Activated CD8-positive, alpha-beta T cell treated with anti-CD3 and anti-CD28 coated beads, Interleukin-2, amount 10 ng/mL, durations not matched to agents 7 days and 5 days (primary cell): ENCODE measurements at places on chromosomes 1 and 21. TPM values are rescaled to one million over a fixed set of nuclear protein-coding genes. Genes with fewer than 3 reads are reported as not detected.
A peak's percentile ranks its signal among the peaks of the same experiment; 100 is the strongest.

DNA sequence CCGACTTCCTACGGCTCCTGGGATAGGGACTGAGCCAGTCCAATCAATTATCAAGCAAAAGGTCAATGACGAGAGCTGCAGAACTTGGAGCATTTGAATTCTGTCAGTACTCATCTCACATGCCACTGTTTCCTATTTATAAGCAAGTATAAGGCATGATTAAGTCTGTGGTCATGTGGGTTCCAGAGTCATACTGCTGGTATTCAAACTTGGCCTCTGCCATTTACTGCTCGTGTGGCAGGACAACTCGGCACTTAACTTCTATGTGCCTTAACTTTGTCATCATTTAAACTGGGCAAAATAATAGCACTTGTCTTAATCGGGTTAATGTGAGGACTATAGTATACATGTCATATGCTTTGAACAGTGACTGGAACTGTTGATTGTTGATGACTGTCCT lies 44.9 kb upstream of the TNFSF18 start:
- no peak overlapping the region for H3K27ac ChIP-seq
- no peaks in the 10 kb centered on the region for H3K4me1 ChIP-seq
- peaks cover 3% of the 10 kb centered on the region for H3K27me3 ChIP-seq
- no peak for DNase-seq

DNA sequence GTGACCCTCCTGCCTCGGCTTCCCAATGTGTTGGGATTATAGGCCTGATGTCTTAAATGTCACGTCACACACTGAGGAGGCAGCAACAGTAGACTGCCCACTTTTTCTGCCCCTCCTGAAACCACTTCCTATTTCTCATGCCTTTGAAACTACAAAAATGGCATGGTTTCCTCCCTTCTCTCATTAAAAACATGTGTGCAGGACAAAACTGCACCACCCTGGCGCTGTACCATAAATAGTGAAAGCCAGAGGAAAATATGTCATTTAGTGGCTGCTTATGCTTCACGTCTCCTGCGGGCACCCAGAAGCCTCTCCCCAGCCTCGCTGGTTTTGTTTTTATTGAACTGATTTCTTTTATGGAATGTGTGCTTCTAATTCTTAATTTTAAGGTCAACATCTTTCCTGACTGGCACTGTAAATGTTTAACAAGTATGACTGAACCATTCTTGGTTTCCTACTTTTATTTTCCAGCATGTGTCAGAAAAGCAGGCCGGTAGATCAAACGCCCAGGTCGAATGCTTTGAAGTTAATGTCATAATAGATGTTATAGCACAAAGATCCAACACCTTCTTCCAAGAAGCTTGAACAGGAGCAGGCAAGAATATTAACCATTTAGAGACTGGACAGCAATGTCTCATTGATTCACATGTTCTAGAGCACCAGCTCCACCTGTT lies 59.6 kb upstream of the C1orf87 start:
- H3K4me1 ChIP-seq = peaks cover 6% of the 10 kb centered on the region
- no peaks in the 10 kb centered on the region for H3K36me3 ChIP-seq
- no peak overlapping the region for H3K4me3 ChIP-seq
- no peak overlapping the region for H3K27ac ChIP-seq

GRCh38 chr1:156896490-156897033 lies 3.0 kb downstream of the PEAR1 start:
- H3K27me3 ChIP-seq = peaks cover 39% of the 10 kb centered on the region
- no peaks in the 10 kb centered on the region for H3K36me3 ChIP-seq
- H3K27ac ChIP-seq = peak overlapping the region; percentile 39
- no peak overlapping the region for H3K4me3 ChIP-seq

Gene MRPL37
- total RNA-seq = 115 TPM

- H3K36me3 ChIP-seq = no peaks in the 10 kb centered on the region
- H3K4me1 ChIP-seq = peaks cover 4% of the 10 kb centered on the region
- H3K4me3 ChIP-seq = no peak overlapping the region
- no peak overlapping the region for H3K27ac ChIP-seq
Measured at GRCh38 chr1:211653959-211654496, 21.4 kb downstream of the NEK2 start.

- no peaks in the 10 kb centered on the region for H3K4me1 ChIP-seq
- no peak overlapping the region for H3K27ac ChIP-seq
- H3K36me3 ChIP-seq = no peaks in the 10 kb centered on the region
- H3K27me3 ChIP-seq = peaks cover 6% of the 10 kb centered on the region
Measured at GRCh38 chr1:171472183-171472647, 13.1 kb upstream of the PRRC2C start.

Gene ESRRG
- total RNA-seq = not detected

DNA sequence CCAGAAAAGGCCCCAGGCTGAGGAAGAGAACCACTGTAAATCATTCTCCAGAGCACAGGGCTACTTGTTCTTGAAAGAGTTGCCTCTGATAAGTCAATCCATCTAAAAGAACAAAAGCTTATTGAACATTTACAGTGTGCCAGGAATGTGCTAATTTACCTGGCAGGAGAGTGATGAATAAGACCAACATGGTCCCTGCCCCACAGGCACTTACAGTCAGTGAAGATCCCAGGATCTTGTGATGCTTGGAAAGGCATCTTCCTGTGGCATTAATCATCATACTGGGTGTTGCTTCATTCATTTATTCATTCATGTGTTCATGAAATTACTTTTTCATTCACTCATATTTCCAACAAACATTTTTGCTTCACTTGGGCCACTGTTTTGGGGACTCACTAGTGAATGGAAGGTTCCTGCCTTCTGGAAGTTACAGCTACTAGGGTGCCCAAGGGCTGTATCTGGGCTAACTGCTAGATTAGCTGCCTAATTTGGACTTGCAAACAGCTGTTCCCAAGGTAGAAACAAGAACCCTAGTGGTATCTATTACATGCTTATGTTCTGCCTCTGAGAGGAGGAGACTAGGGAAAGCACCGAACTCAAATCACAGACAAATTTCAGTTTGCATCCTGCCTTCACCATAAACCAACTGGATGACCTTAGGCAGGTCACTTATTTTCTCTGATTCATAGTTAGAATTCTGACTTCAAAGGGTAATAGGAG lies 133.5 kb downstream of the CLIC6 start:
- peaks cover 17% of the 10 kb centered on the region for H3K36me3 ChIP-seq
- DNase-seq = no peak
- H3K4me3 ChIP-seq = no peak overlapping the region
- peaks cover 17% of the 10 kb centered on the region for H3K4me1 ChIP-seq

- no peak overlapping the region for H3K27ac ChIP-seq
- DNase-seq = no peak
- no peak overlapping the region for H3K4me3 ChIP-seq
- peaks cover 38% of the 10 kb centered on the region for H3K27me3 ChIP-seq
- peaks cover 33% of the 10 kb centered on the region for H3K4me1 ChIP-seq
- no peaks in the 10 kb centered on the region for H3K36me3 ChIP-seq
Measured at GRCh38 chr1:161502641-161503393, 2.4 kb upstream of the FCGR2A start.

DNA sequence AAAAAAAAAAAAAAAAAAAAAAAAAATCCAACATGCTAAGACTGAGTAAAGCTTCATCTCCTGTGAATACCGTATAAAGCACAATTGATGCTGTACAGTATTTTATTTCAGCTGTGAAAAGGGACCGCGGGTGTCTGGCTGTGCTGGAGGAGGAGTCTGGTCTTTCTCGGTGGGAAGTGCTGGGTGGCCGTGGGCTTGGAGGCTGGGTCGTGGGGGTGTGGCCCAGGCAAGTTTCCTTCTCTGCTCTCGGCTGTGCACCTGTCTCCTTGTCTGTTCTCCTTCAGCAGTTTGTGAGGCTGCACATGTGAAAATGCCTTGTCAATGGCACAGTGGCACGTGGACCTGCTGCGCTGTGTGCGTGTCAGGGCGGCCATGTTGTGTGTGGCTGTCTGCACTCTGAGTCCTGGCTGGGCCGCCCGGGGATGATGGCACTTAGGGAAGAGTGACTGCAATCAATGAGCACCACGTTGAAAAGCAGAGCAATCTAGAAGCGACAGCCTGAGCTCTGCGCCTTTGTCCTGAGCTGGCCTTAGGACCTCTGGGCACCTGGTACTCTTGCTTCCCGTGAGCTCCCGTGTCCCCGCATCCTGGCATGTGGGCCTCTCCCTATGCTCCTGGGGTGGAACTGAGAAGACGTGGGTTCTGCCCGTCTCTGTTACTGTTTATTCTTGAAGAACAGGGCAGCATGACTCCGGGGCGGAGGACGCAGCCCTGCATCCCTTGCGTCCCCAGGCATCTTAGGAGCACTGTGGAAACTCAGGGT lies 14.5 kb downstream of the AGPAT3 start:
- DNase-seq = no peak
- H3K36me3 ChIP-seq = peaks cover 27% of the 10 kb centered on the region
- no peaks in the 10 kb centered on the region for H3K27me3 ChIP-seq
- H3K27ac ChIP-seq = peak overlapping the region; percentile 11
- no peak overlapping the region for H3K4me3 ChIP-seq
- H3K4me1 ChIP-seq = peaks cover 53% of the 10 kb centered on the region

Gene RNU1-2
- total RNA-seq = 2,232 TPM

DNA sequence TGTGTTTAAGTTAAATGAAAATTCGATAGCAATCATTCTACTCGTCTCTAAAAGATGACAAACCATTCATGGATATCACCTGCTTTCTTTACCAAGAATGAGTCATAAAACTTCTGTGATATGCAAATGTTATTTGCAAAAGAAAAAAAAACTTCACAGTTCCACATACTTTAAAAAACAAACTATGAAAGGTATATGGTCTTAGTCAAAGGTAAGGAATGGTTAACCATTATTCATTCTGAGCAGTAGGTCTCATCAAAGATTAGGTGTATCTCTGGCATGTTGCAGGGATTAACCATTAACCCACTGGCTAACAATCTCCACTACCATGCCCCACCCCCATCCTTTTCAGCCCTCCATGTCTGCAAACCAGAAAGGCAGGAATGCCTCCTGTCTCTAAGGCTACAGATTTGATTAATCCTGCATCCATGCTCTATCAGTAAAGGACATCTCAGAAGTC lies 44.4 kb downstream of the PTPN14 start:
- peaks cover 11% of the 10 kb centered on the region for H3K27me3 ChIP-seq
- H3K4me1 ChIP-seq = no peaks in the 10 kb centered on the region
- no peak overlapping the region for H3K27ac ChIP-seq

- H3K36me3 ChIP-seq = peaks cover 46% of the 10 kb centered on the region
- H3K27ac ChIP-seq = peak overlapping the region; percentile 97
- peak; percentile 91 for DNase-seq
- H3K27me3 ChIP-seq = no peaks in the 10 kb centered on the region
Measured at GRCh38 chr21:45078877-45079281, 4.5 kb downstream of the ADARB1 start.

Gene IQGAP3
- 28.6 TPM for total RNA-seq

Gene NEK2
- 52.6 TPM for total RNA-seq
